Brain microvascular endothelial cell (primary cell): ENCODE measurements at places on chromosomes 6 and 20.

DNA sequence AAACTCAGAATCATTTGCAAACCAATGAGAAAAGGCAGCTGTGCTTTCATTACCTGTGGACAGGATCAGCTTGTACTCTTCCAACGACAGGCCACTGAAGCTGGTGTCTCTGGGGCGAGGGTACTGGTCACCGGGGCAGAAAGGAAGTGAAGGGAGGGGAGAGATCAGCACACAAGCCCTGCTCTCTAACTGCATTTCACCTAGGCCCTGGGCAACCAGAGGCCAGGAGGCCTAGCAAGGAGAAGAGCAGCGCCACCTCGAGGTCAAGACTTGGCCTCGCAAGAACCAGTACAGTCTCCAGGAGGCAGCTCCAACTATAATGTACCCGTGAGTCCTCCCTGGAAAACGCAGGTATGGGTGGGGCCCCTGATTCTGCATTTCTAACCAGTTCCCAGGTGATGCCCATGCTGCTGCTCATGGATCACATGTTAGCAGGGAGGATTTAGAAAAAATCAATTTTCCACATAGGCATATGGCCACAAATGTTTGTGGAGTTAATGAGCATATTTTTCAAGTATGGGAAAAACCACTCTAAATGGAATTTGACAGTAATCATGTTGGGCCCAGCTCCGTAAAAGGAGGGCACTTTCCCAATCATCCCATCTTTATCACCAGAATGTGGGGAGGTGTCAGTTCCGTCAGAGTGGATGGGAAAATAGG is 11.0 kb downstream of the UQCC2 start:
- DNase-seq, result peak; percentile 58

DNA sequence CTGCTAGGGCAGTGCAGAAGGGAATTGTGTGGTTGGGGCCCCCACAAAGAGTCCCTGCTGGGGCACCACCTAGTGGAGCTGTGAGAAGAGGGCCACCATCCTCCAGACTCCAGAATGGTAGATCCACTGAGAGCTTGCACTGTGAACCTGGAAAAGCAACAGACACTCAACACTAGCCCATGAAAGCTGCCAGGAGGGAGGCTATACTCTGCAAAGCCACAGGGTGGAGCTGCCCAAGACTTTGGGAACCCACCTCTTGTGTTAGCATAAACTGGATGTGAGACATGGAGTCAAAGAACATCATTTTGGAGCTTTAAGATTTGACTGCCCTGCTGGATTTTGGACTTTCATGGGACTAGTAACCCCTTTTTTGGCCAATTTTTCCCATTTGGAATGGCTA is 328.4 kb upstream of the KHDRBS2 start:
- no peak for DNase-seq

DNA sequence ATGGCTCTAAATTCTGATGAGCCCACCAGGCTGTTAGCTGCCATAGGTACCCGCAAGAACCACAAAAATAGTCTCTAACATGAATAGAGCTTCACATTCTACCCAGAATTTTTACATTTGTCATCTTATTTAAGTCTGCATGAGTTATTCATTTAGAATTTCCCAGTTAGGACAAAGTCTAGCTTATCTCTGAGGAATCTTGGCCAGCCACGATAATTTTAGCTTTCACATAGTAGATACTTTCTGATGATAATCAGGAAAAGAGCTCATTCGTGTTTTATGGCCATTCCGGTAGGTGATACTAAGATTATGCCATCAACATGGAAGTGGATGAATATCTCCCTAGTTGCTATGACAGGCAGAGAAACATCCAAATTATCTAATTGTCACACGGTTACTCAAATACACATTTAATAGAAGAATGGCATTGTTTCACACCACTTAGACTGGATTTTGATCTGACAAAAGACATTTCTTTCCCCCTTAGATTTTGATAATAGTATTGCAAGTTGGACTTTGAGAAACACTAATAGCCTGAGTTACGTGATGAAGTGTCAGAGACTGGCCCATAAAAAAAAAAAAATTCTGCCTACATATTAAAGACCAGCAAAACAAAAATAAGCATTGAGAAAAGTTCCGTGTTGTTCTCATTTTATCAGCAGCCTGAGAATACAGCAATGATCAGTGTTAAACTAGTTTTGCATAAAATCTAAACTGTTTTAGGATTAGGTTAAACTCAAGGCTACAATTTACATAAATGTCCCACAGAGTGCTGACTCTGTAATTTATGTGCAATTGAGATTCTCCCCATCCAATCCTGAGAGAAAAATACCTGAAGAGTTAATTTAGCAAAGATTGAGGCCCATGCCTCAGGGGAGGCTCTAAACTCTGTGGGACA is 397.5 kb upstream of the ARID1B start:
- peak; percentile 67 for DNase-seq

DNA sequence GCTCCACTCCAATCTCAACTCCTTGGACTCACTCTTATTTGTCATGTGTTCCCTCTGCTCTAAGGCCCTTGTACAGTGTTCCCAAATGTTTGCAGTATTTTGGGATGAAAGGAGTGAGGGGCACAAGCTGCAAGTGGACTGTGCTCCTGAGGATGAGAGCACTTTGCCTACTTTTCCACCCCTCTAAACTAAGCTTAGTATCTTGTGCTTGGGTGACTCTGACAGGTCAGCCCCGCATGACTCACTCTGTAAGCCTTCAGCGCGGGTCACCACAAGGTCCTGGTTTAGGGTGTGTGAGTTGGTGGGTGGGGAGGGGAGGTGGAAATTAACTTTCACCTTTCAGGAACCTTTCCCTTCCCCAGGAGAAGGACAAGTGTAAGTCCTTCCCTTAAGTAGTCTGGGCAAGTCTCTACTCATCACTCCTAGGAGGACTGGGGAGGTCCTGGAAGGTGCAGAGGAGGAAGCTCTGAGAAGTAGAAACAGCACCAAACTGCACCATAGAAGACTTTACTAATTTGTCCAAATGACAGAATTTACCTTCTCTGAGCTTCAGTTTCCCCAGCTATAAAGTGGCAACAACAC is 68.8 kb upstream of the EPB41L1 start:
- peak; percentile 61 for DNase-seq

DNA sequence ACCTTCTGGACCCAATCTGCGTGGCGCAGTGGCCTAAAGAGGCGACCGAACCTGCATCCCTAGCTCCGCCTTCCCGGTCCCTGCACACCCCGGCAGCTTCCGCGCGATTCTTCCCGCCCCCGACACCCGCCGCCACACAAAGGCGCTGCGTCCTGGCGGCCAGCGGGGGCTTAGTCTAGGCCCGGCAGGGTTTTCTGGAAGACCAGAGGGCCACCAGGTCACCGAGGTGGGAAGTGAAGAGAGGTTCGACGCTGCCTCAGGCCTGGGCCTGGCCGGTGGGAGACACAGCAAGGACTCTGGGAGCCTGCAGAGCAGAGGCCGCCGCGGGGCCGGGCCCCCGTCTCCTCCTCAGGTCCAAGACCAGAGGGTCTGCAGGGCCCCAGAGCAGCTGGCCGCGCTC is 154.9 kb downstream of the OR2B2 start:
- DNase-seq, result no peak
